ENCODE measurements at places on chromosomes 7 and 10.

GRCh38 chr10:12162927-12163326, 32.8 kb downstream of the NUDT5 start:
- DNase-seq: no peak

DNA sequence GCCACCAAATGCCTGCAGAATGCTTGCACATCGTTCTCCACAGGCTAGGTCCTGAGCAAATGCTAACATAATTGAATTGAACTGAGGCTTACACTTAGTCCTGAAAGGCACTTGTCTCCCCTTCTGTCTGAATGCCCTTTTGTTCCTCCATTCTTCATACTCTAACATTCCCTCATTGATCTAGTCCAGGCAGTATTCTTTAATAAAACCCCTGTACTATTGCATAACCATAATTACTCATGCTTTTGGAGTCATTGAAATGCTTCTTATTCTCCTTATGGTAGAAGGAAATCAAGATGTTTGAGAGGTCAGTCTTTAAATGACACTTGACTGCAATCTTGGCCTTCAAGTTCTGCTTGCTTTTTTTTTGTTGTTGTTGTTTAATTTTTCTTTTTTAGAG, 7.1 kb downstream of the PI4K2A start:
- DNase-seq: no peak

DNA sequence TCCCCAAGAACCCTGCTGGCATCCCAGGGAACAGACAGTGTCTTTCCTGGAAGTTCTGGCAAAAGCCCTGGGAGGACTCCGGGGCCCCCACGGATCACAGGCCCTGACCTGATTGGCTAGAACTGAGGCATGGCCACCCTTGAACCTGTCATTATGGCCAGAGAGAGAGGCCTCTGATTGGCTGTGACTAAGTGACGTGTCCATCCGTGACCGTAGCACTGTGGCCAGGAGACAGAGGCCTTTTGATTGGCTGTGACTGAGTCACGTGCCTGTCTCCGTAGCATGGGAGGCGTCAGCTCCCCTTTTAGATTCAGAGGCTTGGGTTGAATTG, 163.8 kb downstream of the RGS10 start:
- no peak for DNase-seq

- no peak for DNase-seq
These were observed 3.1 kb upstream of the IFIT1B start for GRCh38 chr10:89374713-89375141.

DNA sequence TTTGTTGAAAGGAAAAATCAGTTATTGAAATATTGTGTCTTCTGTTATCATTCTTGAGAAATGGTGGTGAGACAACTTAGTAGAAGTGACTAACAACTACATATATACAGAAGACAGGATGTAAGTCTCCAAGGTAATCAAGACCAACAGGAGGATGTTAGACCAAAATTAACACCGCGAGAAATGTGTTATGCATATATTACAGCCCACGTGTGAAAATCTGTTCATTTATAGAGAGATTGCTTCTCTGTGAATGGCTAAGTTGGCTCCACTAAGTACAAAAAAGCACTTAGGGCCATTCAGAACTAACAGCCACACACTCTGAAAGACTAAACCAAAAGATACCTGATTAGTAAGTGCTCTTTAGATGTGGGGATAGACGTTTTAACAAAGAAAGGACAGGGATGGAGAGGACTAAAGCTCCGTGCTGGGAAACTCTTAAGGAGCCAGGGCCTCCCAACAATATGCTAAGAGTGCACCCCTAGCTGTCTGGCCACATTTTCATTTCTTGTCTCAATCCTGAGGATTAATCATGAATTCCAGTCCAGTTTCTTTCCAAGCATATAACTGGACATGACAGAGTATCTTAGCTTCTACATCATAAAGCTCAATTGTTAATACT, 26.5 kb downstream of the HDAC9 start:
- no peak for DNase-seq

- DNase-seq: no peak
These were observed 12.0 kb downstream of the INPP5F start for GRCh38 chr10:119737823-119738222.

DNA sequence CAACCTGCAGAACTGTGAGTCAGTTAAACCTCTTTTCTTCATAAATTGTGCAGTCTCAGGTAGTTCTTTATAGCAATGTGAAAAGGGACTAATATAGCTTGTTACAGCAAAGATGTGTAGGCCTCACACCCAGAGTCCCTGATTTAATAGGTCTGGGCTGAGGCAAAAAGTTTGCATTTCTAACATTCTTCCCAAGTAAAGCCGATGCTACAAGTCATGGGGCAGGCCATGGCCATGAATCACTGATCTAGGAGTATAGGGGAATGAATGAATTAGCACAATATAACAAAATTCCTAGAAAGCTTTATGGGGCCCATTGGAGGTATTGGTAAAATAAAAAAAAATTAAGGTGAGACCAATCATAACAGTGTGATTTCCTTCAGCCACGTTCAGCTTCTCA, 11.5 kb upstream of the AASS start:
- DNase-seq: no peak

- no peak for DNase-seq
These were observed 184.7 kb downstream of the DGKB start for GRCh38 chr7:14717816-14718215.

Data from stimulated activated CD8-positive, alpha-beta memory T cell treated with anti-CD3 and anti-CD28 coated beads, Interleukin-4, amount 100 ng/mL, for 4 hours (primary cell).